ENCODE measurements at places on chromosomes 3 and 15. TPM values are rescaled to one million over a fixed set of nuclear protein-coding genes. Genes with fewer than 3 reads are reported as not detected.

The EFCAB12 gene
- under 0.01 TPM for total RNA-seq

The PLSCR5 gene
- total RNA-seq = not detected

The TGM5 gene
- not detected for total RNA-seq

The GP5 gene
- under 0.01 TPM for total RNA-seq

The DAPK2 gene
- 1.1 TPM for total RNA-seq

The FBXW12 gene
- total RNA-seq = not detected

The GP9 gene
- total RNA-seq = not detected

The SELENOS gene
- 91.9 TPM for total RNA-seq

The MGLL gene
- total RNA-seq = 123 TPM

The CISH gene
- total RNA-seq = 2.0 TPM

The CPN2 gene
- not detected for total RNA-seq

The DCP1A gene
- 18.3 TPM for total RNA-seq

The CCDC33 gene
- 4.0 TPM for total RNA-seq

The LRTM1 gene
- total RNA-seq = not detected

The TSPAN3 gene
- 170 TPM for total RNA-seq

The LSAMP gene
- total RNA-seq = under 0.01 TPM

The LRRC3B gene
- total RNA-seq = not detected

The GOLGA8G gene
- total RNA-seq = not detected

The MKRN2OS gene
- total RNA-seq = not detected

The CCR5 gene
- total RNA-seq = not detected

The PLIN1 gene
- total RNA-seq = not detected

The MKRN3 gene
- 3.9 TPM for total RNA-seq

The FBXO45 gene
- 14.5 TPM for total RNA-seq

The CHRNA7 gene
- 0.22 TPM for total RNA-seq

The GABRG3 gene
- total RNA-seq = not detected

The SLC12A1 gene
- total RNA-seq = not detected

The PPM1L gene
- 0.66 TPM for total RNA-seq

The UTS2B gene
- total RNA-seq = 1.3 TPM

The GOLGA6L7 gene
- total RNA-seq = not detected

The STAC gene
- total RNA-seq = 0.14 TPM

The AGBL1 gene
- total RNA-seq = not detected

The ALAS1 gene
- 69.8 TPM for total RNA-seq

The KBTBD12 gene
- not detected for total RNA-seq

The CYP1A1 gene
- total RNA-seq = 0.72 TPM

The WDR93 gene
- not detected for total RNA-seq

The CIDEC gene
- total RNA-seq = not detected

The CSPG5 gene
- total RNA-seq = 0.14 TPM

The FGF12 gene
- total RNA-seq = not detected

The TRH gene
- total RNA-seq = not detected

The IRAK2 gene
- total RNA-seq = 17.9 TPM

The ZIC4 gene
- total RNA-seq = not detected

The IGSF10 gene
- 0.14 TPM for total RNA-seq

The HCN4 gene
- not detected for total RNA-seq

The SOX14 gene
- not detected for total RNA-seq

The SPATA12 gene
- not detected for total RNA-seq

The BMF gene
- 19.7 TPM for total RNA-seq

The GATM gene
- 0.29 TPM for total RNA-seq

The MYL3 gene
- total RNA-seq = not detected

The PTPRG gene
- 45.1 TPM for total RNA-seq

The LTK gene
- total RNA-seq = 3.9 TPM

The SCAANT1 gene
- not detected for total RNA-seq

The SAMD7 gene
- not detected for total RNA-seq

The FBXO40 gene
- total RNA-seq = not detected

The AADACL2 gene
- not detected for total RNA-seq

All from placental pericyte (primary cell).